ENCODE measurements at places on chromosomes 12 and 14. TPM values are rescaled to one million over a fixed set of nuclear protein-coding genes. Genes with fewer than 3 reads are reported as not detected.

PIGH gene
- 91.8 TPM for polyA plus RNA-seq

GLIPR1L1 gene
- not detected for polyA plus RNA-seq

DHH gene
- 0.66 TPM for polyA plus RNA-seq

PRH2 gene
- polyA plus RNA-seq = not detected

B3GNT4 gene
- 1.8 TPM for polyA plus RNA-seq

EGLN3 gene
- polyA plus RNA-seq = not detected

OR11G2 gene
- not detected for polyA plus RNA-seq

KLRF1 gene
- polyA plus RNA-seq = not detected

SGPP1 gene
- 17.1 TPM for polyA plus RNA-seq

BCL11B gene
- polyA plus RNA-seq = 104 TPM

Measured in neural cell (in vitro differentiated cells).